Activated CD8-positive, alpha-beta T cell treated with anti-CD3 and anti-CD28 coated beads, Interleukin-2, amount 10 ng/mL, durations not matched to agents 7 days and 5 days (primary cell): ENCODE measurements at places on chromosomes 7 and 10. TPM values are rescaled to one million over a fixed set of nuclear protein-coding genes. Genes with fewer than 3 reads are reported as not detected.

The DEPP1 gene
- not detected for total RNA-seq

DNA sequence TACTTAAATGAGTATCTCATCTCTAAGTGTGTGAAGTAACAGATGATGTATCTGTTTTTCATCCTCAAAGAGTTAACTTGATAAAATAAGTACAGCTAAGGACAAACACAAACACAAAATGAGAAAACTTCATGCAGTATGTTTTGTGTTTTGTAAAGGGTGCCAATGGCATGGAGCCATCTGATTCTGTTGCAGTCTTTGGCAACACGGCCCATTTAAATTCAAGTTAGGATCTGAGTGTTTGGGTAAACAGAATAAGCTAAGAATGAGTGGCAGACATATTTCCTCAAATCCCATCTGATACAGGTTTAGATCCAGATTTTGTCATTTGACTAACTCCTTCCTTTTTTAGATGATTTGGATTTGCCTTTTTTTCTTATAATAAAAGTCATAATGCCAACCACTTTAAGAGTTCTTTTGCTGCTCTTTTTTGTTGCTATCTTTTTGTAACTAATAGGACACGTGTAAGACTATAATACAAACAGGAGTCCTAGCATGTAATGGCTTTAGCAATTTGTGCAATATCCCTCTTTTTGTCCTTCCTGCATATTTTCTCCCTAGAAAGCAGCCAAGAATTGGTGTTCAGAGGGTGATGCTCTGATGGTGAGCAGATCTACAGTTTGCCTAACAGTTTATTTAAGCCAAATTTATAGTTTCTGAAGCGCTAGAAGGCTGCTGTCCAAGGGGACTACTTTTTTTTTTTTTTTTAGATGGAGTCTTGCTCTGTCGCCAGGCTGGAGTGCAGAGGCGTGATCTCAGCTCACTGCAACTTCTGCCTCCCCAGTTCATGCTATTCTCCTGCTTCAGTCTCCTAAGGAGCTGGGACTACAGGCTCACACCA is 18.9 kb upstream of the ACTA2 start:
- H3K4me3 ChIP-seq: no peak overlapping the region
- peaks cover 22% of the 10 kb centered on the region for H3K4me1 ChIP-seq
- H3K27me3 ChIP-seq: no peaks in the 10 kb centered on the region
- H3K27ac ChIP-seq: no peak overlapping the region
- H3K36me3 ChIP-seq: peaks cover 6% of the 10 kb centered on the region

DNA sequence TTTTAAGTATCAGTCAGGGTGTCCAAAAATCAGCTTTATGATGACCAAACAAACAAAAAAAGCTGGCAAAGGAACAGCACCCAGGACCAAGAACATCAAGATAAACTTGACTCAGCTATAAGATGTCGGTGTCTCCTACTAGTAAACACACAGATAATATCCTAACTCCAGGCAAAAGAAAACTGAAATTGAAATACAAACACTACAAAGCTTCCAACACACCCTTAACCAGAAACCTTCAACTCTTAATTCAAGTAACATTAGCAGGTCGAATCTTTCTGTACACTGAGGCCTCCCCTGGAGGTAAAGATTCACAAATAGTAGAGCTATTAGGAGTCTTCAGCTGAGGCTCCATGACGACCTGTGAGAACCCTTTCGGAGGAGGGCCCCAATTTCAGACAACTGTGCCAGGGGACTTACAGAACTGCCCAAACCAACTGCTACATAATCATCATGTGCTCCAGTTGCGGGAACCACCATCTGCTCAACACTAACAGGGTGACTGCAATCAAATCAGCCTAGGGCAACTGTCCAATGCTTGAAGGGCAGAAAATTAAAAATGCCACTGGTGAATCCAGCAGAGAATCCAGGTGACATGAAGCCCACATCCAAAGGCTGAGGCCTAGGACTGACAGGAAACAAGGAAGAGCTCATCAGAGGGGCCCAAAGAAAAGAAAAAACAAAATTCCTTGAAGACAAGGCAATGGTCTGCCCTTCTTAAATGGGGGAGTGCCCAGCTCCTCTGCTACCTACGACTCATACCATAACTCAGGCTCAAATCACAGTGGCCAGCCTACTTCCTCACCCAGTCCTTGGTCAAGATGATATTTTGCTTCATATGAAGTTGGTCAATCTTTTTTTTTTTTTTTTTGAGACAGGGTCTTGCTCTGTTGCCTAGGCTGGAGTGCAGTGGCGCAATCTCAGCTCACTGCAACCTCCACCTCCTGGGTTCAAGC is 20.0 kb downstream of the XPNPEP1 start:
- DNase-seq: no peak
- H3K4me3 ChIP-seq: peak overlapping the region; percentile 49
- no peaks in the 10 kb centered on the region for H3K27me3 ChIP-seq
- peaks cover 64% of the 10 kb centered on the region for H3K4me1 ChIP-seq

DNA sequence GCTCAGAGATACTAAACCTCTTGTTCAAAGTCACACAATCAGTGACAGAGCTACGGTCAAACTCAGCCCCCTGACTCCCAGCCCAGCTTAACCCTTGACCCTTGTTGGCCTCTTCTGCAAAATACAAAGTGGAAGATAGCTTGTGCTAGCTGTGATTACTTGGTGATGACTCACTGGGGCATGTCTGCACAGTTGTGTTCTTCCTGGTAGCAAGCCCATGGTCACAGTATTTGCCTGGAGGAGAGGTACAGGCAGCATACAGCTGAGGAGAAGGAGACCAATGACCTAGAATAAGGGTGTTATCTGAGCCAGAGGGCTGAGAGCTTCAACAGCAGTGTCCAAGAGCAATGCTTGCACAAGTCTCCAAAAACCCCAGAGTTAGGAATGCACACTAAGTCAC is 5.7 kb upstream of the HSPA12A start:
- no peaks in the 10 kb centered on the region for H3K36me3 ChIP-seq
- no peak overlapping the region for H3K27ac ChIP-seq
- H3K27me3 ChIP-seq: peaks cover 43% of the 10 kb centered on the region
- peaks cover 8% of the 10 kb centered on the region for H3K4me1 ChIP-seq

DNA sequence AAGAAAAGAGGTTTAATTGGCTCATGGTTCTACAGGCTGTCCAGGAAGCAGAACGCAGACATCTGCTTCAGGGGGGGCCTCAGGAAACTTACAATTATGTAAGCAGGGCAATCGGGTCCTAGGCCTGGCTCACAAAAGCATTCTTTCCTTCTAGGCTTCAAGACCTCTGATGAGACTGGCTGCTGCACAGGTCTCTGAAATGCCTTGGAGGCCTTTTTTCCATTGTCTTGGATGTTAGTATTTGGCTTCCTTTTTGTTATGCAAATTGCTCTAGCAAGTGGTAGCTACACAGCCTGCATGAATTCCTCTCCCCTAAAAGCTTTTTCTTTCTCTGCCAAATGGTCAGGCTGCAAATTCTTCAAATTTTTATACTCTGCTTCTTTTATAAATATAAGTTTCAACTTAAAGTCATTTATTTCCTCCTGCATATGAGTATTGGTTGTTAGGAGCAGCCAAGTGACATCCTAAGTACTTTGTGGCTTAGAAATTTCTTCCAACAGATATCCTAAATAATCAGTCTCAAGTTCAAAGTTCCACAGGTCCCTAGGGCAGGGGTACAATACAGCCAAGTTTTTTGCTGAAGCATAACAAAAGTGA is 83.1 kb upstream of the SEMA3A start:
- no peak overlapping the region for H3K27ac ChIP-seq
- no peaks in the 10 kb centered on the region for H3K27me3 ChIP-seq
- H3K36me3 ChIP-seq: no peaks in the 10 kb centered on the region
- H3K4me3 ChIP-seq: no peak overlapping the region
- no peak for DNase-seq

- H3K36me3 ChIP-seq: no peaks in the 10 kb centered on the region
- DNase-seq: no peak
- no peaks in the 10 kb centered on the region for H3K27me3 ChIP-seq
- peaks cover 9% of the 10 kb centered on the region for H3K4me1 ChIP-seq
- H3K27ac ChIP-seq: no peak overlapping the region
These were observed 143.2 kb downstream of the MAPK8 start for GRCh38 chr10:48449501-48450232.
